ENCODE measurements at places on chromosomes 12 and 14. TPM values are rescaled to one million over a fixed set of nuclear protein-coding genes. Genes with fewer than 3 reads are reported as not detected.

Gene ORMDL2
- total RNA-seq: 98.2 TPM

Gene TAS2R19
- total RNA-seq: not detected

Gene DDX54
- 72.2 TPM for total RNA-seq

Gene BEST3
- 1.2 TPM for total RNA-seq

Gene SLCO1B3
- total RNA-seq: 14.9 TPM

Gene SIRT4
- 0.88 TPM for total RNA-seq

Gene INHBC
- 0.05 TPM for total RNA-seq

Gene ATF7
- total RNA-seq: 16.3 TPM

Gene DPPA3
- not detected for total RNA-seq

Gene MARK3
- 69.8 TPM for total RNA-seq

Gene HOXC9
- total RNA-seq: 11.1 TPM

Gene ADCY4
- total RNA-seq: not detected

Gene GOLGA5
- total RNA-seq: 27.0 TPM

Gene AQP2
- not detected for total RNA-seq

Gene SRRM4
- not detected for total RNA-seq

Gene TAMALIN
- total RNA-seq: 0.53 TPM

Gene CAPZA3
- not detected for total RNA-seq

Gene CLEC14A
- total RNA-seq: not detected

Gene PPP4R4
- 0.40 TPM for total RNA-seq

Gene SYT10
- not detected for total RNA-seq

Gene PGF
- 3.8 TPM for total RNA-seq

Gene MCRS1
- 66.0 TPM for total RNA-seq

Gene HOXC13
- total RNA-seq: 10.3 TPM

Gene ACSM4
- not detected for total RNA-seq

Gene SCN8A
- total RNA-seq: 1.9 TPM

Gene NDRG2
- total RNA-seq: 2.1 TPM

Gene ACSS3
- total RNA-seq: 0.05 TPM

Gene KLHDC1
- total RNA-seq: 0.17 TPM

Gene KRT75
- 0.13 TPM for total RNA-seq

Gene PLEKHD1
- total RNA-seq: 0.04 TPM

Gene KRT74
- total RNA-seq: not detected

Gene CLEC2A
- total RNA-seq: not detected

Gene TRIM9
- total RNA-seq: 10.5 TPM

Gene HOXC4
- 4.3 TPM for total RNA-seq

Gene IFT81
- 13.8 TPM for total RNA-seq

Gene PRH2
- total RNA-seq: not detected

Gene OTOGL
- total RNA-seq: not detected

Gene TSFM
- total RNA-seq: 77.5 TPM

Gene SOX5
- not detected for total RNA-seq

Gene TESPA1
- not detected for total RNA-seq

Gene PLA2G1B
- 0.24 TPM for total RNA-seq

Gene CCDC198
- total RNA-seq: 2.9 TPM

Gene SDR9C7
- not detected for total RNA-seq

Gene TRHDE
- total RNA-seq: 0.23 TPM

Gene BCL7A
- 12.8 TPM for total RNA-seq

Gene NFE2
- 0.11 TPM for total RNA-seq

Gene MIP
- not detected for total RNA-seq

Gene PTHLH
- total RNA-seq: 29.3 TPM

Data from A549 treated with CORT108297 at 1 μM for 4 hours (cell line).